ENCODE measurements at places on chromosomes 16 and 17.
A peak's percentile ranks its signal among the peaks of the same experiment; 100 is the strongest.

DNA sequence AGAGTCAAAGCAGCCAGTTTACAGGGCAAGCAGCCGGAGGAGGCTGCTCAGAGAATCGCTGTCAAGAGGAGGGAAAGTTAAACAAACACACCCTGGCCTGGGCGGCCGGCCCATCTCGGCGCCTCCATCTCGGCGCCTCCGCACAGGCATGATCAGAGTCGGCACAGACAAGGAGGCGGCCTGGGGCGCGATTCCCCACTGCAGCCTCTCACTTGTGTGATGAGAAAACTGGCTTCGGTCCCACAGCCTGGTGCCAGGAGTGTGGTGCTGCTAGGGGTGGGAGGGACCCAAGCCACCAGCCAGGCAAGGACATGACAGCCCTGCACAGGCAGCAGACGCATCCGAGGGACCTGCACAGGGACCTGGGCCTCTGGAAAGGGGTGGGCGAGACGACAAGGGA lies 17.7 kb downstream of the SLC38A10 start:
- DNase-seq: no peak

- no peak for DNase-seq
Measured at GRCh38 chr17:65027305-65027704, 29.2 kb downstream of the GNA13 start.

GRCh38 chr16:89688395-89688794 lies 1.9 kb downstream of the CDK10 start:
- DNase-seq: no peak

GRCh38 chr17:50844117-50844700 lies 8.8 kb downstream of the WFIKKN2 start:
- DNase-seq: no peak

- no peak for DNase-seq
Measured at GRCh38 chr16:75550211-75550662, 5.8 kb downstream of the TMEM231 start.

GRCh38 chr17:32123782-32124181 lies 18.5 kb upstream of the RHOT1 start:
- DNase-seq: no peak

- no peak for DNase-seq
Measured at GRCh38 chr16:69754143-69754468, 620 bp downstream of the NOB1 start.

DNA sequence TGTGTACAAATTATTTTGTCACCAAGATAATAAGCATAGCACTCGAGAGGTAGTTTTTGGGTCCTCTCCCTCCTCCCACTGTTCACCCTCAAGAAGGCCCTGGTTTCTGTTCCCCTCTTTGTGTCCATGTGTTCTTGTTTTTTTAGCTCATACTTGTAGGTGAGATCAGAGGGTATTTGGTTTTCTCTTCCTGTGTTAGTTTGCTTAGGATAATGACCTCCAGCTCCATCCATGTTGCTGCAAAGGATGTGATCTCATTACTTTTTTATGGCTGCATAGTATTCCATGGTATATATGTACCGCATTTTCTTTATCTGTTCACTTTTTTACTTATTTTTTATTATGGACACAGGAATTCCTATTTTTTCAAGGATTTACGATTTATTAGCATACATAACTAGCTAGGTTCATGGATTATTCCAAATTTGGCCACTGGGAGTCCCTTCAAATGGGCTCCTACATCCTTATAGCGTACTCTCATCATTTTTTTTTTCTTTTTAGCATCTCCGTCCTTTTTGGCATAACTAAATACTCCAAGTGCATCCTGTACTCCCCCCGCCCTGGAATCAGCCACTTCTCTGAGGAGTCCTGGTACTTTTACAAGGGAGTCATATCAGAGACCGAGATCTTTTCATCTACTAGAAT lies 7.3 kb downstream of the TADA2A start:
- DNase-seq: no peak

- DNase-seq: no peak
Measured at GRCh38 chr16:70598937-70599503, 47.3 kb upstream of the IL34 start.

GRCh38 chr16:56632156-56632847 lies at the start of gene MT1M:
Gene MT1M, plus strand, starts transcription at chr16:56632659. Its CDS starts 73 bp downstream, at chr16:56632732.
- no peak for DNase-seq

DNA sequence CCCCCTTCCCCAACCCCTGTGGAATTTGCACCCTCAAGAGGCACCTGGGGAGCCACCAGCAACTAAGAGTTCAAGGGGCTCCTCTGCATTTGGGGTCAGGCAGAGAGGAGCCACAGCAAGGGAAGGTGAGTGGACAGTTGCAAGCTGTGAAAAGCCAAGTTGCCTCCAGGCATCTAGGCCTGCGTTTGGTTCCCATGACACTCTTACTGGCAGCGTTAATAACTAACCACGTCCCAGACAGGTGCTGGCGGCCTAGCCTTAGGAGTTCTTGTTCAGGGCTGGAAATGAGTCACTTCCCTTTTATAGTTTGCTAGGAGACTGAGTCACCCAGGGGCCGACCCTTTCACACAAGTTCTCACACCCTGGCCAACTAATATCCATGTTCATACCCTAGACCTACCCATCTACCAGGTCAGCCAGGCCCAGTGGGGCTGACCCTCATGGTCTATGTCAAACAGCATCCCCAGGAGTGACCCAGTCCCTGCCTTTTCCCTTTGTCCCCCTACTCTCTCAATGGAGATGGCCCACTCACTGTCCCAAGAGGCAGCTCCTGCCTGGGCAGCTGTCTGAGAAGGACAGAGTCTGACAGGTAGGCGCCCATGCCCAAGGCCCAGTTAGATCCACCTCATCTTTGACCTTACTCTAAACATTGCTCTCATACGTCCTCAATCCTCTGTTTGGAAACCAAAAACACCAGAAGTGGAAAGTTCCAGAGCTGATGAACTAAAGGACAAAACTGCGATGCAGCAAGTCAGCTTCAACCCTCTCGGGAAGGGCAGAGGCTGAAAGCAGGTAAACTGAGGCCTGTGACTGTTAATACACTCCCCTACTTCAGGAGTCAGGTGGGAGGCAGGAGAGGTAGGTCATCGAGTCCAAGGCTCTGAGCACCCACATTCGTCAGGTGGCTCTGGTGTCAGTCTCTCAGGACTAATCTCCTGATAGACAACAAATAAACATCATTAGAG lies 300.6 kb downstream of the SOX9 start:
- peak; percentile 39 for DNase-seq

DNA sequence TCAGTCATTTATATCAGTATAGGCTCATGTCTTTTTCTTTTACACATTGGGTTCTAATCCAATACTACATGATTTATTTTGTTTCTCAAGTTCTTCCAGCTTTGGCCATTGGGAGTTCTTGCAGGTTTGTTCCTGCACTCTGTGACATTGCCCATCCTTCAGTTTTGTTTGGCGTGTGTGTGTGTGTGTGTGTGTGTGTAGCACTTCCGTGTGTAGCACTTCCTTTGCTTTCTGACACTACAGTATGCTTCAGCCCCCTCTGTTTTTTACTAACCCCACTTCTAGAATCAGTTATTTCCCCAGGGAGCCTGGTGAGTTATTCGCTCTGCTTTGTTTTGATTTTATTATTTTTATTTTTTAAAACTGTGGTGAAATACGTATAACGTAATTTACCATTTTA lies 75.6 kb upstream of the LGALS9 start:
- no peak for DNase-seq

GRCh38 chr16:79336437-79337229 lies 263.9 kb downstream of the MAF start:
- DNase-seq: no peak
